ENCODE measurements at places on chromosomes 2 and 18.

DNA sequence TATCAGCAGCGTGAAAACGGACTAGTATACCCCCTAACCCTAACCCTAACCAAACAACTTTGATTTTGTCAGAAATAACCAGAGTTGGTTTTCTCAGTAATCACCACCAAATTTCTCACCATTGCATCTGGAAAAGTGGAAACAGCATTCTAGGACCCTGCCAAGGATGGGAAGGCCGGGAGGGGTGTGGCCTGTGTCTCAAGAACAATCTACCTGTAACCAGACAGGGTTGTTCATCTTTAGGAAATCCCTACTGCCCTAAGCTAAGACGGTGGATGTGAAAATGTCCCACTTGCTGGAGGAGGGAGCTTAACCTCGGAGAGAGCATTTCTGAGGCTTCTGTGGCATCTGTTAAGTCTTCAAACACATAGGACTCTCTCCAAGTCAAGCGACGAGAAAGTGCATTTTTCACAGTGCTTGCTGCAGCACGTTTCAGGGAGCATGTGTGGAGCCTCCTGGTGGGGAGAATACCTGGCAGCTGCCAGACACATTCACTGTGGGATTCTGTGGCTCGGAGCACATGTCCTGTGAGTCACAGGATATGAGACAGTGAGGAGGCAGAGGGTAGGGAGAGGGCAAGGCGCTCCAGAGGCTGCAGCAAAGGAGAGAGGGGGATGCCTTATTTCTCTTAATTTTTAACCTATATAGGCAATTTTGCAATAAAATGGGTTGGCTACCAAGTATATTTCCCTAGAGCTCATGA, 207.5 kb downstream of the SPP2 start:
- DNase-seq = no peak

DNA sequence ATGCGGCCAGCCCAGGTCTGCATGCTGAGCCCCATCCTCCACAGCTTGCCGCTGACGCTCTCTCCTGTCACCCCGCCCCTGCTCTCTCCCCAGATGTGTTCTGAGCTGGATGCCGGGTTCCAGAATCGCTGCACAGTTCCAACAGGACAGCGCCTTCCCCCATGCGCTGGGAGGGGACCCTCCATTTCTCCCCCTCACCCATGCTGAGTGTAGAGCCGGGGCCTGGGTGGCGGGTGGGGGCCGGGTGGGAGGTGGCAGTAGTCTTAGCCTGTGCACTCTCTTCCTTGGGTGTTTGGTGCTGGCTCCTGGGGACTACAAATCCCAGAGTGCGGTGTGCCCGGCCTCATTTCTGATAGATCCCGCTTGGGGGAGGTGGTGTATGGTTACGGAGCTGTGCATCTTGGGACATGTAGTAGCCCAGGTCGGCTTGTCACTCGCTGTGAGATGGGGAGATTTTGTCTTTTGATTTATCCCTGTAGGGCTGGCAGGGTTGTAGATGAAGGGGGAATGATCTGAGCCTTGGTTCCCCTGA, 6.8 kb downstream of the DNAJB2 start:
- DNase-seq = no peak

DNA sequence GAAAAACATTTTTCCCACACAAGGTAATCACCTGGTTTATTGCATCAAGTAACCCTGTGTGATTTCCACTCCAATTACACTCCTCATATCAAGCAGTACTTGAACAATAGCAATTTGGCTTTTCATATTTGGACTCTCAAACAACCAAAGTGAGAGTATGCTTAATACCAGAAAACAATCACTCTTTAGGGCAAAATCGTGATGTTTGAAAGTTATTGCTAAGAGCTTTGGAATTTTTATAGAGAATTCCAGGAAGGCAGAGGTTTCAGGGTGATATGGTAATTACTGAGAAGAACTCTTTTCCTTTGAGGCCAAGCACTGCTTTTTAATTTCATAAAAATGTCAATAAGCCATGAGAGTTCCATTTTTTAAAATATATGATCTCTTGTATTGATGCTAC, 779.5 kb upstream of the LRRTM1 start:
- DNase-seq = no peak

DNA sequence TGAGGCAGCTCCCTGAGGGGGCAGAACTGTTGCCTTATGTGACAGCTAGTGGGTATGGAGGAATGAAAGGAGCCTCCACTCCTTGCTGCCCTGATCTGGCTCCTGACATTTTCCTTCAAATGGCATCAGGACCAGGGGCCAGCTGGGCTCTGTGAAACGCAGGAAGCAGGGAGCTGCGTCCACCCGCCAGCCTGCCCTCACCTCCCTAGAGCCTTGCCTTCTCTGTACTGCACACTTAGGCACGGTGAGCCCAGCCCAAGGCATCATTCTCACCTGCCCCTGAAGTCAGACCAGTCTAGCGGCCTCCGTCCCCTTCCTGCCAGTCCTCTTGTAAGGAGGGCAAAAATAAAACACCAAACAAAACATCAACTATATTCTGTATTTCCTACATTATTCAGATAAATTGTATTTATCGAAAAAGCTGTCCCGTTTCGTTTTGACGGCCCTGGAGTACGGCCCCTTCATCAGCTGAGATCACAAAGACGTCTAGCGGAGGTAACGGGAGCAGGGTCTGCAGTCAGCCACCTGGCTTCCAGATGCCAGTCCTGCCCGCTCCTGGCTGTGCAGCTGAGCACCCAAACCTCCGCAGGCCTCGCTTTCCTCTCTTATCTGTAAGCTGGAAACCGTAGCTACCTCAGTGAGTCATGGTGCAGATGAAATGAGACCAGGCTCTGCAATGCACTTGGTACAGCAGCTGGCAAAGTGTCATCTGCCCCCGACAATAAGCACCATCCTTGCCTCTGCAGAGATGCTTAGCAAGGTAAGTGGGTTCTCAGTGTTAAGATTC, 6.9 kb upstream of the CTDP1 start:
- DNase-seq = no peak

DNA sequence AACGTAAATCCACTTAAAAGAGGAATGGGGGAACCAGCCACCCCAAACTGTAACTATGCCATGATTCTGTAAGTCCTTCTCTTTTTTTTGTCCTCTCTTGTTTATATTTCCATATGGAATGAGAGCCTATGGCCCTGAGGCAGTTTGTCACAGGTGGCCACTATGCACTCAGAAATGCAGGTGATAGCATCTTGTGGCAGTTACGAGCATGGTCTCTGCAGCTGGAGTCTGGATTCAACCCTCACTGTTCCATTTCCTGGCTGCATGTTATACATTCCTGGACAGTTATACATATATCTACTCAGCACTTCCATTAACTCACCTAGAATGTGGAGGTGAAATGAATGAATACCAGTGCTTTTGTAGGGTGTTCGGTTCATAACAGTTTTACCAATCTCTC, 291.5 kb upstream of the FANCL start:
- no peak for DNase-seq

GRCh38 chr18:59769129-59769865, 72.1 kb upstream of the CCBE1 start:
- DNase-seq = no peak

DNA sequence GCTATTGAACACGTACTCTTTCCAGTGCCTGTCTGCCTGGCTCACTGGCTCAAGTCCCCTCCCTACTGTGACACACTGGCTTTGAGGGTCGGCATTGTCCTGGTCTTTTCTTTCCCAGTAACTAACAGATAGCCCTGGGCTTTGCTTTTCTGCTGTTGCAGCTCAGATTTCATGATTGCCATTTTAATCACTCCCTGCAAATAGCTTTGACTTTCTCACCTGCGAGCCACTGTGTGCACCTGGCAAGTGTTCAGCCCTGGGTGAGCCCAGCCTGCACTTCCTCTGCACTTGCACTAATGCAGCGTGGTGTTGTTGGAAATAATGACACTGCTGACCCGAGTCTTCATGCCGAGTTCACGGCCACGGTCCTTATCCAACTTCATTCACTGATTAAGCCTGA, 52.9 kb downstream of the DCDC2C start:
- no peak for DNase-seq

DNA sequence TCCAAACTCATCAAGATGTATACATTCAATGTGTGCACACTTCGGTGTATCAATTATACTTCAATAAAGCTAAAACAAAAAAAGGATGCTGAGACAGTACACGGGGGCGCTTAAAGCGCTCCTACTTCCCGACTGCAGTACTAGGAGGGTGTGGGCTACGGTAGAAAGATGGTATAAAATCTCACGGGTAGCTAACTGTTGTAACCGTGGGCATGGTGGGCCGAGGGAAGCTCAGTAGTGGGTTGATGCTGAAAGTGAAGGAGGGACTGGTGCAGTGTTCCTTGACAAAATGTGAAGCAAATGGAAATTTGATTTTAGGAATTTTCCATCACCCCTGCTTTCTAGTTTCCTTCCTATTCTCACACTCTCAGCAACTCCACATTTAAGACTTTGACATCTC, 42.6 kb upstream of the DARS1 start:
- no peak for DNase-seq
